ENCODE measurements at places on chromosomes 6 and 20.

DNA sequence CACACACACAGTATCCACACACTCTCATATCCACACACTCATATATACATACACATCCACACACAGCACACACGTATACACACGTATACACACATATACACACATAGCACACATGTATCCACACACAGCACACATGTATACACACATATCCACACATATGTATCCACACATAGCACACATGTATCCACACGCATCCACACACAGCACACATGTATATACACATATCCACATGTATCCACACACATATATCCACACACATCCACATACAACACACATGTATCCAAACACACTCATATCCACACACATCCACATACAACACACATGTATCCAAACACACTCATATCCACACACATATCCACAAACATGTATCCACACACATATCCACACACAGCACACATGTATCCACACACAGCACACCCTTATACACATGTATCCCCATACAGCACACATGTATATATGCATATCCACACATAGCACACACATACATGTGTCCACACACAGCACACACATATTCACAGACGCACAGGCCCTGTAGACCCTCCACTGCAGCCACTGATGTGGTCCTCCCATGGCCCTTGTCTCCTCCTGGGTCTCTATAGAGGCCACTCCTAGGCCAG is 172.1 kb downstream of the CDH4 start:
- DNase-seq = no peak

DNA sequence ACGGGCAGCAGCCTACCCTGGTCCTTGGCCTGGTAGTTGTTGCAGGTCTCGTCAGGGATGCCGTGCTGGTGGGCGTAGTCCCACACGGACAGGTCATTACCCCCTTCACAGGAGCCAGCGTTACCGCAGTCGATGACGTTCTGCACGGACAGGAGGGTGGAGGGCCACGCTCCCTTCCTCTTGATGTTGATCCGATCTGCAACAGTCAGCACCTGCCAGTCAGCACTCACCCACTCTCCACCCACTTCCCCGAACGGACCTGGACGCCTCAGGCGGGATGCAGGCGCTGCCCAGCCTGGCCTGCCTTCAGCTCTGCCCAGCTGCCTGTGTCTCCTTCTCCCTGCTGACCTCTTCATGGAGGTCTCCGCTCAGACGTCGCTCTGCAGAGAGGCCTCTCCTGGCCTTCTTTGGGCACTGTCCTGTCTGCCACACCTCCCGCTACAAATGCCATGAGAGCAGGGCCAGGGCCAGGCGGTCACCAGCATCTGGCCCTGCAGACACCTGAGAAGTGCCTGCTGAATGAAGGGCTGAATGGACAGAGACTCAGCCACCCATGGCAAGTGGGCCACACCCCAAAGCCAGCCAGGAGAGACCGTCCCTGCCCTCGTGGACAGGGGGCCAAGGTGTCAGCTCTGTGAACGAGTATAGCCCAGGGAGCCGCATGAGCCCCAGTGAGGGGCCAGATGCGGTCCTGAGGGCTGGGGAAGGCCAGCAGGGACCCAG is 5.4 kb downstream of the CTSZ start:
- no peak for DNase-seq

- no peak for DNase-seq
Measured at GRCh38 chr6:125918230-125918629, 38.3 kb upstream of the HINT3 start.

DNA sequence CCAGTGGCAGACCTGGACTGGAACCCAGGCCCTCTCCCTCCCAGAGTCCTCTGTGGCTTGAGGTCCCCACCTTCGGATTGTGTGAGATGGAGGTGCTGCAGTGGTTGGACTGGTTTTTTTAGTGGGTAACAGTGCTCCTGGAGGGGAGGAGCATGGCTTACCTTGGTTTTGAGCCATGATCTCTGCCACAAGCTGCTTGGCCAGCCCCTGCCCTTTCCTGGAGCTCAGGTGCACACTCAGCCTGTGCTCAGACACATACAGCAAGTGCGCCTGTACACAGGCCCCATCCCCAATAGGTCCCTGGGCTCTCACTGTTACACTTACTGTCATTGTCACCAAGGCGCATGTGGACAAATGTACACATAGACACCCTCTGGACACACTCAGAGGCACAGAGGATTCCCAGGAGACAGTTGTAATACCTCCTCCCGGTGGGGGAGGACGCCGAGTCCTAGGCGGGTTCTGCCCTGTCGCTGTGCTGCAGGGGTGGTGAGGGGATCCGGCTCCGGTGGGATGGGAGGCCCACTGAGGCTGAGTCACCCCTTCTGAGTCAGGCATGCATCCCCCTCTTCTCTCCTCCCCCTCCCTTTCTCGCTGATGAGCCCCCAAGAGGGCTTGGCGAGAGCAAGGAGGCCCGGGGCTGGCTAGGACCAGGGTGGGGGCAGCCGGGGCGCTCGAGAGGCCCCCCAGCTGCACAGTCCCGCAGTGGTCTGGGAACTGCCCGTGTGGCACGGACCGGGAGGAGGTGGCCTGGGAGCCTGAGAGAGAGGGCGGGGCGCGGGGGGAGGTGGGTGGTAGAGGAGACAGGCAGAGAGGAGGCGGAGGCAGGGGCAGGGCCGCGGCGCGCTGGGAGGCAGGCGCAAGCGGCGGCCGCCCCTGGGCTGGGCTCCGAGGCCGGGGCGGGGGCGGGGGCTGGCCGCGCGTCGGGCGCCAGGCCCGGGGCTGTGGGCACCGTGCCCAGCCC is 522 bp upstream of the EPB41L1 start:
- no peak for DNase-seq

GRCh38 chr6:159349915-159350314 is 180.7 kb downstream of the FNDC1 start:
- no peak for DNase-seq

DNA sequence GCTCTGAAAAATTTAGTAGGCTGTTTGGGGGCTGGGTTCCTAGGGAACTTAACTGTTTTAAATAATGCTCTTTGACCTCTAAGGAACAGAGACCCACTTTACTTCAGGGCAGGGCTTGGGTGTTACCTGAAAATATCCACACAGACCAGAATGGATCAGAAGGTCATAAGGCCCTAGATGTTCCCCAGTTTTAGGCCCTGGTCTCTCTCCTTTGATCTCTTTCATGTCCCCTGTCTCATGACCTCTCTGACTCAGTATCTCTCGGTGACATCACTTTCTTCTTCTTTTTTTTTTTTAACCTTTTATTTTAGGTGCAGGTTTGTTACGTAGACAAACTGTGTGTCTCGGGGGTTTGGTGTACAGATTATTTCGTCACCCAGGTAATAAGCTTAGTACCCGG is 272.1 kb upstream of the SGK1 start:
- DNase-seq = no peak

DNA sequence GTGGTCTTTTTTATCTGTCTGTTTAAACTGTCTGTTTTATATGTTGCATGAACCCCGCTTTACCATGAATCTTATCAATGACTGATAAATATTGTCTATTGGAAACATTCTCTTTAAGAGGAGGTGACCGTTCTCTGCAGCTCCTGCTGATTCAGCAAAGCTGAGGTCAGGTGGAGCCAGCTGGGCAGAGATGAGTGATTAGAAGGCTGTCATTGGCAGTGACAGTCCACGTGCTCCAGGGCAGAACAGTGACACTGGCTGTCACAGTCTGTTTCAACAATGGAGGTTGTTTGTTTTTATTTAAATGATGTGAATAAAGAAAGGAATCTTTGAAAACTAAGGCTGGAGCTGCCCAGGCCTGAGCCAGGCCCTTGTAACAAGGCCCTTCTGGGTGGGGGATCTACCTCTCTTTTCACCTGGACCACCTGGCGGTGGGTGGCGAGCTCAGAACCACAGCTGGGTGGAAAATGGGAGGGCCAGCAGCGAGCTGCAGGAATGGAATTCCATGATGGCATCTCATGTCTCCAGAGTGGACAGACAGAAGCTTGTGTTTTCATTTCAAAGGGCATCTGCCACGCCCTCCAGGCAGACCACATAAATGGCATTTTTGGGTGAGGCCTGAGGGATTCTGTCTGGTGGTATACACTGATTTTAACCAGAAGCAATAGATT is 12.6 kb downstream of the SYNJ2 start:
- no peak for DNase-seq

DNA sequence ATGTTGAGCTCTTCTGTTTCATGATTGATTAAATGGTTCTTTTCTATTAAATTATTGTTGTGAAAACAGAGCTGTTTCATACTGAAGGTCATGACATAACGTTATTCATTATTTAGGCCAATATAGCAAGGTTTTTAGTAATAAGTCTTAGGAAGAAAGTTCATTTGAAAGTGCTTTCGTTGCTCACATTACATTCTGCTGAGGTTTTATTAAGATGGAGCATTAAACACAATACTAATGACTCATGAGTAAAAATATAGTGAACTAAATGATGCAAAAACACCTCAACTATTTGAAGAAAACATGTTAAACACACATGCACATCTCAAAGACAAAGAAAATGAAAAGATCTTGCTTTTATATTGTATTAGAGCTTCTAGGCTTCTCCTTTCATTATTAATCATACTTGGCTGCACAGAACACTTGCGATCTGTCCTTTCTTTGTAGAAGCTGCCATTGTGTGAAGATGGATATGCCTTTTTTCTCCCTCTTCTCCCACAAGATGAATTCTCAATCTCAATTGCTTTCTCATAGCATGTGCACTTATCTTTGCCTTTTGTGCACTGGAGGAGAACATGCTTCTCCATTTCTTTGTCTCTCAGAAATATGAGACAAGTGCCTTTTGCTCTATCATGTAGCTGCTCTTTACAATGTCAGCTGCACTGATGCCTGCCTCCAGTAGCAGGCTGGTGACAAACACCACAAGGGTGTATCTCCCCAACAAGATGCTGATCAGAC is 312.4 kb downstream of the PHF3 start:
- no peak for DNase-seq

DNA sequence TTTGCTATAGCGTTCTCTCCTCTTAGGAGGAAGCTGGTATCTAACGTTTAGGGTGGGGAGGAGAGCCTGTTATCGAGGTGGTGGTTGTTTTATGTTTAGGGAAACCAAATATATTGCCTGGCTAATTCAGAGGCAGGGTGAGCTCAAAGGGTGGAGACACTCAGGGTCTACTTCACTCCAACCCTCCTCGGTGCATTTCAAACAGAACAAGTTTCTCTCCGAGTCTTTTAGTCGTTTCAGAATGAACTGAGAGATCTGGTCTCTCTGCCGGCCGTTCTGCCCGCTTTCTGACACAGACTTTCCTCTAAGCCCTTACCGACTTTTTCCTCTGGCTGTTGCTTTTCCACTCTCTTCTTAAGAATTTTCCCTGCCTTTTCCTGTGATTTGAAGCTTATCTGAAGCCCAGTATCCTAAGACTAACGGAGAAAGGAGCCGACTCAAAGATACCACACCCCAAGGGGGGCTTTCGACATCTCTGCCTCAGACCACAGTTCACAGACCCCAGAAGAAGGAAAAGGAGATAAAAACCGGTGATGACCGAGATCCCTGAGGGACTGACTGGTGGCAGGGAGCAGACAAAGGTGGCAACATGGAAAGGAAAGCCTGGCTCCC is 865 bp downstream of the STK38 start:
- peak; percentile 28 for DNase-seq

GRCh38 chr6:15509335-15509933 is 153.4 kb downstream of the DTNBP1 start:
- no peak for DNase-seq

GRCh38 chr6:116388924-116389323 is 18.2 kb downstream of the DSE start:
- DNase-seq = no peak

Measured in stimulated activated CD4-positive, alpha-beta T cell treated with anti-CD3 and anti-CD28 coated beads, Interleukin-1b, Interleukin-23, amount 100 ng/mL, for 48 hours (primary cell).